ENCODE measurements at places on chromosomes 1 and 21. TPM values are rescaled to one million over a fixed set of nuclear protein-coding genes. Genes with fewer than 3 reads are reported as not detected.

GRHL3 gene
- not detected for total RNA-seq

TRIM67 gene
- total RNA-seq, result not detected

OR10Z1 gene
- not detected for total RNA-seq

DCST1 gene
- total RNA-seq, result not detected

HSD3B2 gene
- not detected for total RNA-seq

Measured in smooth muscle cell of trachea (primary cell).